ENCODE measurements at places on chromosomes 4 and X. TPM values are rescaled to one million over a fixed set of nuclear protein-coding genes. Genes with fewer than 3 reads are reported as not detected.

KLB gene
- not detected for total RNA-seq

STAP1 gene
- not detected for total RNA-seq

PAGE2 gene
- not detected for total RNA-seq

ZAR1 gene
- total RNA-seq = not detected

CT45A5 gene
- total RNA-seq = not detected
